ENCODE measurements at places on chromosomes 4 and X.

GRCh38 chr4:111631215-111631999, 513.8 kb upstream of the FAM241A start:
- DNase-seq, result peak; percentile 42

GRCh38 chrX:1536712-1537030, 314 bp downstream of the P2RY8 start:
- DNase-seq, result no peak

DNA sequence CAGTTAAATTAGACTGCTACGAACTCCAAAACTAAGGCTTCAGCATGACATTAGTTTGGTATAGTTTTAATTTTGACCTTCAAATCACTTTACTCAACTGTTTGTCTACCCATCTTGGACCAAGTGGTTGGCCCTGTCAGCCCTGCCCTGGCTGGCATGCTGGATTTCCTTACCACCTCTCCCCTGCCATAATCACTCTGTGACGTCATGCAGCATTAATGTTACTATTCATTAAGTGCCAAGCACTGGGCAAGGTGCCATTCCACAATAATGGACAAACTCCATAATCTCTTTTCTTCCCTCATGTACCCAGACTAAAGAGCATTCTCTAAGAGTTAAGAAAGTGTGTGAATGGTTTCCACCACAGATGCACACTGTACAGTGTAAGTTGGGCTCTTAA, 277.0 kb upstream of the INTU start:
- DNase-seq, result no peak

GRCh38 chr4:27787195-27787594, 926.6 kb downstream of the STIM2 start:
- no peak for DNase-seq

- DNase-seq, result peak; percentile 62
Observed at GRCh38 chr4:10589799-10590198, 94.8 kb downstream of the CLNK start.
